Sigmoid colon (tissue), 7 donors: ENCODE measurements at places on chromosomes 4 and X. TPM values are rescaled to one million over a fixed set of nuclear protein-coding genes. Genes with fewer than 3 reads are reported as not detected.

DNA sequence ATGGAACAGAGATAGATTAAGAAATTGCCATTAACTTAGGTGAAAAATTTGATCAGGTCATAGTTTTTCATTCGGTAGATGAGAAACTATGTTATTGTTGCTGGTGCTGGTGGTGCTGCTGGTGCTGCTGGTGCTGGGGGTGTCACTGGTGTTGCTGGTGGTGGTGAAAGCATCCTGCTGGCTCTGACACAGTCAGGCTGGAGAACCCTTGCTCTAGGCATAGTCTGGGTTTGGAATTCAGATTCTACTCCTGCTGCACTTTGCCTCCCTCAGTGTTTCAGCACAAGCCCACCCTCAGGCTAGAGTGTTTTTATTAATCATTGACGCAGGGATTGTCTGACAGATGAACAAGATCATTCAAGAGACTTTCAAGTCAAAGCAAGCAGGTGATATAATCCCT lies 80.2 kb downstream of the USP46 start:
- no peak overlapping the region for H3K4me3 ChIP-seq
- no peaks in the 10 kb centered on the region for H3K4me1 ChIP-seq
- H3K36me3 ChIP-seq = no peaks in the 10 kb centered on the region
- H3K27ac ChIP-seq = no peak overlapping the region
- DNase-seq = no peak

GRCh38 chr4:25343671-25344070 lies 31.1 kb downstream of the ZCCHC4 start:
- no peak overlapping the region for H3K27ac ChIP-seq
- no peaks in the 10 kb centered on the region for H3K36me3 ChIP-seq
- no peak for DNase-seq
- no peaks in the 10 kb centered on the region for H3K27me3 ChIP-seq
- no peaks in the 10 kb centered on the region for H3K4me1 ChIP-seq
- no peak overlapping the region for H3K4me3 ChIP-seq

DNA sequence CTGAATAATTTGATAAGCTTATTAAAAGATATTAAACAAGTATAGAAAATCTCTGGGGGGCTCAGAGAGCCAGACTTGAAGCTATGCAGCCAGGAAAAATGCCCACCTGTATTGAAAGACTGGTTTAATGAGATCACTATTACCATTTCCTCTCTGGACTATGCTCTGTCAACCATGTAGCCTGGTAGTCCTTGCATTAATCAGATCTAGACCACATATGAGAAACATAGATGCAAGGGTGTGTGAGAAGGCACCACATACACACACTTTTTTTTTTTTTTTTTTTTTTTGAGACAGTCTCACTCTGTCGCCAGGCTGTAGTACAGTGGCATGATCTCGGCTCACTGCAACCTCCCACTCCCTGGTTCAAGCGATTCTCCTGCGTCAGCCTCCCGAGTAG lies 75.9 kb upstream of the ATP8A1 start:
- H3K27me3 ChIP-seq = no peaks in the 10 kb centered on the region
- no peaks in the 10 kb centered on the region for H3K36me3 ChIP-seq
- H3K27ac ChIP-seq = no peak overlapping the region
- no peaks in the 10 kb centered on the region for H3K4me1 ChIP-seq
- no peak overlapping the region for H3K4me3 ChIP-seq

Gene NAP1L3
- total RNA-seq = 5.7 TPM

Gene HEPH
- 84.2 TPM for total RNA-seq
